ENCODE measurements at places on chromosomes 1 and 21.

DNA sequence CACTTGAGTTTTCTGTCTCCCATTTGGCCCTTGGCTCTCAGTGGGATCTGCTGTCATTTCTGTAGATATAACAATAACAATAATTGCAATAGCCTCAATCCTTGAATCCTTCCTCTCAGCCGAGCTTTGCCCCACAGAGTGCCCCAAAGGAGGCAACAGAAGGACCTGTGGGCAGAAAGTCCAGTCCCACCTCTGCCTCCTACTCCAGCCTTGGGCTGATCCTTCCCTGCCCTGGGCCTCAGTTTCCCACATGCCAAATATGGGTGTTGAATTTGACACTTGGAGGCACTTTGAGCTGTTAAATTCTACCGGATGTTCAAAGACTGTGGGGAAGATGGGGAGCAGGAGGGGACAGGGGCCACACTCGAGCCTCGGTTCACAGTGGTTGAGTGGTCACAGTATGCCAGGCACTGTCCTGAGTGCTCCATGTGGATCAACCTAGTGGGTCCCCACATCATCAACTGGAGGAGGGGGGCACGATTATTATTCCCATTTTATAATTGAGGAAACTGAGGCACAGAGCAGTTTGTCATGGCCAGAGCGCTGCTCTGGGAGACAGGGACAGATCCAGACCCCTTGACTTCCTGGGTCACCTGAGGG is 307.1 kb downstream of the MATN1 start:
- no peak for DNase-seq

GRCh38 chr1:104726917-104727316 is 977.2 kb downstream of the AMY1C start:
- no peak for DNase-seq

GRCh38 chr1:111739925-111740765 is 950 bp upstream of the INKA2 start:
- DNase-seq = peak; percentile 70

GRCh38 chr21:46150491-46151121 is 4.8 kb downstream of the FTCD start:
- DNase-seq = no peak

GRCh38 chr1:206508956-206509355 is 1.6 kb downstream of the RASSF5 start:
- DNase-seq = no peak

DNA sequence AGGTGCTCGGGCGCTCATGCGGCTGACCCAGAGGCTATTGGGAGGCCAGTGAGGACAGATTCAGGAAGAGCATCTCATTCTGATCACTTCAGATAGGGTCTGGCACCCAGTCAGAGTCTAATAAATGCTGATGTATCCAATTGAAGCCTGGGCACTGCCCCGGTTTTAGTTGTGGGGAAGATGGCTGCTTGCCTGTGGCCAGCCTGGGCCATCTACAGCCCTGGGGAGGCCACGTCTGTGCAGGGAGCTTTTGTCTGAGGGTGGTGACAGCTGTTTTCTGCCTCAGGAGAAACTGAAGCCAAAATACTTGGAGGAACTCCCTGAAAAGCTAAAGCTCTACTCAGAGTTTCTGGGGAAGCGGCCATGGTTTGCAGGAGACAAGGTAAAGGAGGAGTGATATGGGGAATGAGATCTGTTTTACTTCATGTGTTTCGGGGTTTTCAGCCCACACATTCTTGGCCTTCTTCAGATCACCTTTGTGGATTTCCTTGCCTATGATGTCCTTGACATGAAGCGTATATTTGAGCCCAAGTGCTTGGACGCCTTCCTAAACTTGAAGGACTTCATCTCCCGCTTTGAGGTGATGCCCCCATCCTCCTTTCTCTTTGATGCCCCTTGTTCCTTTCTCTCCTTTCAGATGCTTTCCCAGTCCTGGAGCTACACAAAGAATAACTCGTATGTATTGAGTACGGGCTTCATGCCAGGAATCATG is 2.8 kb downstream of the GSTM5 start:
- DNase-seq = no peak

DNA sequence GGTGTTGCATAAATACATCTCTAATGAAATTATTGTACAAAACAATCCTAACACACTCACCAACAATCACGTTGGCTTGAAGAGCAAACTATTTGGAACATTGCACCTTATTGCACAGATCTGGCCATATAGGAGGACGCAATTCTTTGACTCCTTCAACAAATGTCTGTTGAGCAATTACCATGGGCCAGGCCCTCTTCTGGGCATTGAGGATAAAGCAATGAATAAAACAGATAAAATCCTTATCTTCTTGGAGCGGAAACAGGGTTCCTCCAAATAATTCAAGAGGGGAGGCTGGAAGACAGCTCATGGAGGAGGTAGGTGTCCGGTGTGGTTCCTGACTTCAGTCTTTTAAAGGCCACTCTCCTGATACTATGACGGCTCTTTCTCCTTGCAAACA is 43.3 kb downstream of the PAX7 start:
- no peak for DNase-seq

DNA sequence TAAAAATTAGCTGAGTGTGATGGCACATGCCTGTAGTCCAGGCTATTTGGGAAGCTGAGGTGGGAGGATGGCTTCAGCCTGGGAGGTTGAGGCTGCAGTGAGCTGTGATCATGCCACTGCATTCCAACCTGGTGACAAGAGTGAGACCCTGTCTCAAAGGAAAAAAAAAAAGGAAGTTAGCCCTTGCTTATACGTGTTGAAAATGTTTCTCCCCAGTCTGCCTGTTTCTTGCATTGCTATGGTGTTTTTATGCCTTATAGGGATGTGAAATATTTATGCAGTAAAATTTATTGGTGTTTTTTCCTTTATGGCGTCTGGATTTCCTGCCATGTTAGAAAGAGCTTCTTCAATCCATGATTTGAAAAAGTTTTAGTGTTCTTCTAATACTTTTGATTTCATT is 3.6 kb upstream of the RERE start:
- peak; percentile 32 for DNase-seq

GRCh38 chr1:59092126-59092525 is 204.8 kb upstream of the FGGY start:
- DNase-seq = no peak

DNA sequence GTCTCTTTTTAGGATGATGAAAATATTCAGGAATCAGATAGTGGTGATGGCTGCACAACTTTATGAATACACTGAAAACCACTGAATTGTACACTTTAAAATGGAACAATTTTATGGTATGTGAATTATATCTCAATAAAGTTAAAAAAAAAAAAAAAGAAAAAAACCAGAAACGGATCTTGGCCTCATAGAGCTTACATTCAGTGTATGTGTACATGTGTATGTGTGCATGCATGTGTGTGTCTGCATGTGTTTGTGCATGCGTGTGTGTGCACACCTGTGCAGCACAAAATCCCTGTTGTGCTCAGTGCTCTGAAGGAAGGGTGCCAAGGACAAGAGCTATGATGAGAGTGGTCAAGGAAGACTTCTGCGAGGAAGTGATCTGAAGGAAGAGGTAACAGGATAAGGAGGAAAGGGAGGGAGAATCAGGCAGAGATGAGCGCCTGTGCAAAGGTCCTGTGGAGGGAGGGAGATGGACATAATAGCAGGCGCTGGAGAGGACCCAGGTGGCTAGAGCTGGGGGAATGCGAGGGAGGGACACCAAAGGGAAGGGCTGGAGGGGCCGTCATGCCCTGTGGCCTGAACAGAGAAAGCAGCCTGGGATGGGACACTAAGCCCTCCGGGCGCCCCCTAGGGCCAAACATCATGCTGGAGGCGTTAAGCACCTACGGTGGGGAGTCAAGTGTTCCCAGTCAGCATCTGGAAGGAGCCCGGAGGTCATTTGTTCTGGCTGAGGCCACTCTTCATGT is 25.2 kb downstream of the NKAIN1 start:
- DNase-seq = no peak

- DNase-seq = peak; percentile 22
Observed at GRCh38 chr1:109214695-109215623, 1.2 kb downstream of the SARS1 start.

DNA sequence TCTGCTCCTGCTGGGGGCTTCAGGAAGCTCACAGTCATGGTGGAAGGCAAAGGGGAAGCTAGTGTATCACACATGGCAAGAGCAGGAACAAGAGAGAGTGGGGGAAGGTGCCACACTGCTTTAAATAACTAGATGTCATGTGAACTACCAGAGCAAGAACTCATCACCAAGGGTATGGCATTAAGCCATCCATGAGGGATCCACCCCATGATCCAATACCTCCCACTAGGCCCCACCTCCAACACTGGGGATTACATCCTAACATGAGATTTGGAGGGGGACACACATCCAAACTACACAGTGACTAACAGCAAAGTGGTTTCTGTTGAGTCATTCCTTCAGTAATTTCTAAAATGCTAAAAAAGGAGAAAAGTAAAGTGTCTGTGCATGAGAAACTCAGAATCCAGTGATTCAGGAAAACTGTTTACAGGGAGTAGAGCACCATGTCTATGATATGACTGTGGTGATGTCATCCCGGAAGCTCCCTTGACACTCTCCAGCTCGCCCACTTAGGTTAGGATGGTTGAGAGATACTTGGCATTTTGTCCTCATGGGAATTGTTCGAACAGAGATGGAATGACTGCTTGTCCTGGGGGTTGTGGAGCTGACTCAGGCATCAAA is 50.3 kb downstream of the CHD1L start:
- DNase-seq = peak; percentile 47

DNA sequence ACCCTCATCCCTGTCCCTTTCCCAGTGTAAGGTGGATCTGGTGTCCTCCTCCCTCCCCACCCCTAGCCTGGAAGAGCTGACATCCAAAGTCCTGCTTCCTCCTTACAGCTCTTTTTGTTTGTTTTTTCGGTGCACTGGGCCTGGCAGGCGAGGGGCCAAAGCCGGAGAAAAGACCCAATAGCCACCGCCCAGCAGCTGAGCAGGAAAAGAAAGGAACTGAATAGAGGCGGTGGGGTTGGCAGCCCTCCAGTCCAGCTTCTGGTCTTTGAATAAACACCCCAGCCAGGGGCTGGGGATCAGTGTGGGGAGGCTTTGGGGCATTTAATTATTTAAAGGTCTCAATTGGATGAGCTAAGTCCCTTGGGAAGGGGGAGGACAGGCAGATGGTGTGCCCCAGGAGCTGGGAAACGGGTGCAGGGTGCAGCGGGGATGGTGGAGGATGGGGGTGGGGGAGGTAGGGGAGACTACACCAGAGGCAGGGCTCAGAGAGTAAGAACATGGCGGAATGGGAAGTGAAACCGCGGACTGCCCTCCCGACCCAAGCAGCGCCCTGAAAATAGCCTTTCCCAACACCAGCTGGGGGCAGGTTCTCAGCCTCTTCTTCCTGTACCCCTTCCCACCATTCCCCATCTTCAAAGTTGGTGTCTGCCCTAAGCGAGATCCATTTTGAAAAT is 20.2 kb downstream of the BTG2 start:
- DNase-seq = no peak

DNA sequence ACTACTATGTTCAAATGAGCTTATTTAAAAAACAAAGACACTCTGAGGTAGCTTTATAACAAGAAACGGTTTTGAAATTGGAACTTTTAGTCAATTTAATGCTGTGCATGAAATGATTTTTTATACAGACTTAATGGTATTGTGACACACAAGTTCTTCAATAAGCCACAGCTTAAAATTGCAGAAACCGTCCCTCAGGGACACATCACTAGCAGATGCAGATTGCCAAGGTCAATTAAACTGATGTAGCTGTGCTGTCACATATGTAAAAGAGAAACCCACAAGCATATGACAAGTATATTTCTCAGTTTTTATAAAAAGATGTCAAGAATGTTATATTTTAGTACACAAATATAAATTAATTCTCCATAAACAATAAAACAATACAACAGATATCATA is 366.9 kb downstream of the DPYD start:
- DNase-seq = no peak

- no peak for DNase-seq
Observed at GRCh38 chr1:24353292-24353891, 34.2 kb downstream of the GRHL3 start.

- DNase-seq = peak; percentile 98
Observed at GRCh38 chr1:183942933-183943693, 94.4 kb downstream of the COLGALT2 start.

- no peak for DNase-seq
Observed at GRCh38 chr1:5156416-5157120, 502.2 kb downstream of the AJAP1 start.

DNA sequence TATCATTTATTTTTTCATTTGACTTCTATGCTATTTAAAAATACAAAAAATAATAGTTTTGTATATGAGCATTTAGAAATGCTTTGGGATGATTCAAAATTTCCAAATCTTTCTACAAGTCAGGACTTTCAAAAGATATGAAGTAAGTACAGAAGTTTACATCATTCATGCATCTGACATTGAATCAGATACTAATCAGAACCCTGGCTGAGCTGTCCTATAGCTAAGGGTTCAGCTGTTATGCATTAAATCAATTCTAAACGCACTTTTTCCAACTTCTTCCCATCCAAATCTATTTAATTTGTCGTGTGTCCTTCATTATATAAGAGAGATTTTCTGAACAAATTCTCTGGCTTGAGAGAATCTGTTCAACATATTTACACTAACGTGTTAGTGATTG is 779.4 kb downstream of the LTN1 start:
- no peak for DNase-seq

DNA sequence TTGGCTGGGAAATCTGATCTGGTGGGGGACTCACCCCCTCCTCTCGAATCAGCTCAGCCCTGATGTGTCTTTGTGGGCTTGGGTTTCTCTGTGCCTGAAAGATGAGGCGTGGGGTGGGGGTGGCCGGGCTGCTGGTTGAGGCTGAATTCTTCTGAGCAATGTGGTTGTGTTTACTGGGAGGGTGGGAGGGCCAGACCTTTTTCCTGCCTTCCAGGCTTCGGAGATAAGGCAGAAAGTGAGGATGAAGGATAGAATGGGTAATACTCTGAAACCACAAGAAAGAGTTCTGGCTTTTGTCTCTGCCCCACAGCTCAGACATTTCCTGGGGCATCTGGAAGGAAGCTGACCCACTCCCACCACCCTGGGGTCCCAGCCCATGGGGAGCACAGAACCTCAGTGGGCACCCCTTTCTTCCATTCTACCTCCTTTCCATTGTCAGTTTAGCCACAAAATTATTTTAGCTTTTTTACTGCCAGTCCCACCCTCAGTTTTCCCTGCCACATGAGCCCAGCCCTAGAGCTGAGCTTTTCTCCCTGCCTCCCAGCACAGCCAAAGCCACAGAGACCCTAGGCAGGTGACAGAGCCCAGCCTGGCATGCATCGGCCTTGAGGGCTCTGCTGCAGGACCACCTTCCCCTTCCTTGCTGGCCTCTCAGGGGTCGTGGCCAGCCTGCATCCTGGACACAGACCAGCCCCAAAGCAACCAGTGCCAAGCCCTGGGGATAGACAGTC is 11.2 kb downstream of the ALX3 start:
- no peak for DNase-seq

GRCh38 chr1:192573499-192573898 is 2.1 kb upstream of the RGS1 start:
- no peak for DNase-seq
